IgD-negative memory B cell (primary cell): ENCODE measurements at places on chromosomes 3 and 15. TPM values are rescaled to one million over a fixed set of nuclear protein-coding genes. Genes with fewer than 3 reads are reported as not detected.

SLC9A9 gene
- polyA plus RNA-seq: 9.1 TPM

NEK10 gene
- not detected for polyA plus RNA-seq

CACNA2D2 gene
- 0.11 TPM for polyA plus RNA-seq

LCTL gene
- not detected for polyA plus RNA-seq
